Activated CD4-positive, alpha-beta T cell treated with anti-CD3 and anti-CD28 coated beads, Interleukin-2, amount 50 U/mL, for 1 hour (primary cell): ENCODE measurements at places on chromosomes 5 and 9.

DNA sequence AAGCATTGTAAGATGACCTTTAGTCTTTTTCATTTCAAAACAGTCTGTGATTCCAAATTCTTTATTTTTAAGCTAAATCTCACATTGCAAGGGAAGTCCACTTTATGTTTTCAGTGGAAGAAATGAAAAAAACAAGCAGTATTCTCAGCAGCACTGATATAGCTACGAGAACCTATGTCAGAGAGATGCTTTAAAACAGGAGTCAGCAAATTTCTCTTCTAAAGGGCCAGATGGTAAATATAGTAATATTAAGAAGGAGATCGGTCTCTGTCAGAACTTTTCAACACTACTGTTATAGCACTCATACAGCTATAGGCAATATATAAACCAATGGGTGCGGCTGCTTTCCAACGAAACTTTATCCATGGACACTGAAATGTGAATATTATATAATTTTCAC lies 18.7 kb downstream of the IL31RA start:
- no peak for DNase-seq

GRCh38 chr9:127162046-127162863 lies 39.8 kb upstream of the ANGPTL2 start:
- DNase-seq, result no peak

DNA sequence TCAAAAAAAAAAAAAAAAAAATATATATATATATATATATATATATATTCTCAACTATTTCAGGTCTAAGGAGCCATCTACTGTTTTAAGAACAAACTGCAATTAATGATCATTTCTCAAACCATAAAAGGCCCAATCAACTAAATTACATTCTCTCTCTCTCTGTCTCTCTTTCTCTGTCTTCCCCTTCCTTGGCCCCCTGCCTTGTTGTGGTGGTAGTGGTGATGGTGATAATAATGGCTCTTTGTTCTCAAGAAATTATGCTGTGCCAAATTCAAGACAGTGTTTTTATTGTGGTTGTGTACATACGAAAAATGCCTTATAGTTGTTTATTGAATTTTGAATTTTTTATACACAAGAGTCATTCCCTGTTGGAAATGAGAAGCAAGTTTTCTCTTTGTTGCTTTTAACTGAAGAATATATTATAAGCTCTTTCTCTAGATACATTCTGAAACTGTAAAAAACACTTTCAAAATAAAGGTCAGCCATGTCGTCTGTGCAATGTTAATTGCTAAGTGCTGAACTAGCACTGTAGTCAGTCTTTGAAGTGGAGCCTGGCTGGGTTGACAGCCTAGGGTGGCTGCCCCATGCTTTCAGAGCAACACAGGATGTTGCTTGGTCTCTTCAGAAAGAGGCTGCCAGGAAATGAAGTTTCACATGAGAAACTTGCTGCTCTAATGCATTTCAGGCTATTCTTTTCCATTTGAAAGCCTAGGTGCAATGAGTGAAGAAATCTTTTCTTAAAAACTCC lies 96.0 kb downstream of the HINT1 start:
- peak; percentile 42 for DNase-seq

DNA sequence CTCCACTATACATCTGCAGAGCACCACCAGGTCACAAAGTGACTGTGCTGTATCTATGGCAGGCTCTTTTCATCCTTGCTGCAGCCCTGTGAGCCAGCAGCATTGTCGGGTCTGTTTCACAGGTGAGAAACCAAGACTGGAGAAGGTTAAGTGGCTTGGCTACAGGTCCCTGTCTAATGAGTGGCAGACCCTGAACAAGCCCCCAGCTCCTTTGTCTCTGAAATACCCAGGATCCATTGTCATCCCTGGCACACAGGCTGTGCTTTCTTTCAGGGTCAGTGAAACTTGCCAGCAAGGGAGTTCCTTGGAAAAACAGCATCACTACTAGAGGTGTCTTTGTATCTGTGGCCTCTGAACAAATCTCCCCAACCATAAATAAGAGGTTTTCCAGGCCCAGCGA lies 27.6 kb upstream of the CXCL14 start:
- DNase-seq, result no peak

DNA sequence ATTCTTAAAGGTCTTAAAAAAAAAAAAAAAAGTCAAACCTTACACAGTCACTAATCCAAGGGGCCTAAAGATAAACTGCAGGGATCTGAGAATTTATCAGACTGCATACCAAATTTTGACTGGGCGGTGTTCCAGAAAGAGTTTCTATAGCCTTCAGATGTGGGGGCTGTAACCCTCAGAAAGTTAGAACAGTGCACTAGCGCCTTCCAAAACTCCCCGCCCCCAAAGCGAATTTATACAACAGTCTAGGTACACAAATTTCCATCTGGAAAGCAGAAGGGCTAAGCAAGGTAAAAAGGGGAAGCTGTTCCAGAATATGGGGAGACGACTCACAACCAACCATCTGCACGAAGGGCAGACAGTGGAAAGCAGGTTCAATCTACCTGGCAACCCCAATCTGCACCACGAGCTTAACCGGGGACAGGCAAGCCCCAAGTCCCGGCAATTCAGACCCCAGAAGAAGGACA lies 813 bp downstream of the ERMP1 start:
- no peak for DNase-seq

- DNase-seq, result no peak
Measured at GRCh38 chr5:83219495-83219894, 142.1 kb downstream of the XRCC4 start.

- DNase-seq, result no peak
Measured at GRCh38 chr5:139705191-139705590, 57.0 kb downstream of the CXXC5 start.

DNA sequence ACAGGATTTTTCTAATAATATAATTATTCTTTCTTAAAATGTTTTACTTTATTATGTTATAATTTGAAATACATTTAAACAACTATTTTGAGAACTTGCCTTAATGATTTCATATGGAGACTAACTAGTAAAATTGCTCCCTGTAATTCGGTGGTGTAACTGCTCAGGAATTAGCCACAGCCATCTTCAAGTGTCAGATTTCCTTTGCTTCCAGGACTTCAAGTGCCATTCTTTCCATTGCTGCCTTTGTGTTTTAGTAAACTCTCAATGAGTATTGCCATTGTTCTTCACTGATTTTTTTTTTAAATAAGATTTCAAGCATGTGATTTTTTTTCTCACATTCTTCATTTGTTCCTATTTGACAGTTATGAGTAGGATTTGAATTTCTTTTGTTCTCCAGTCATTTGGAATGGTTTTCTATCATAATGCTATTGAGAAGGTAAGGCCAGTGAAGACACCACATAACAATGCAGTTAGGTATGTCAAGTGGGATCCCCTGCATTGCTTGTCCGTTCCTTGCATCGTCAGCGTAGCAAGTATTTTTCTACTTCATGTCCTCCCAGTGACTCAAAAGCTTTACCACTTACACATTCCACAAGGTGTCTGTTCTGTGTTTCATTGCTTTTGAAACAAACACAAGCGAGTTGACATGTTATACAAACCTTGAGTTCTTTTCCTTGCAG lies 83.7 kb downstream of the LNPEP start:
- no peak for DNase-seq

DNA sequence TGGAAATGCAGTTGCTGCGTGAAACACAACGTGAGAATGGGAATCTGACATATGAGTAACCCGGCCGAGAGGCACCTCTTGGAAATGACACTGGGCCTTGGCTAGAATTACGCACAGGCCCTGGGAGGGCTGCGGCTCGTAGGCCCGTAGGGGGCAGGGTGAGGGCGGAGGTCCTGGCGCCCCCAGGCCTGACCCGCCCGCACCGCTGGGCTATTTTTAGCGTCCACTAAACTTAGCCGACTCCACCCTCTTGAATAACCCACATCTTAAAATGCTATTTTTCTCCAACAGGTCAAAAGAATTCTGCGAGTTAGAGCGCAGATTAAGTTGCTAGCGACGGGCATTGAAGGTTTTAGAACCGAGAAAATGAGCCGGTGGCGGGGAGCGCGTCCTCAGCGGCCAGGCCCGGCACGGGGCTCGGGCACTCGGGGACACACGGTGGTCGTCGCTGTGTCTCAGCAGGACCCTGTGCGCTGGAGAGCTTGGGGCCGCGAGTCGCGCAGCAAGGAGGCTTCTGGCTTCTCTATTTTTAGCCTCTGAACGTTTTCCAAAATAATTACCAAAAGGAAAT lies 168.5 kb downstream of the AUH start:
- DNase-seq, result peak; percentile 30

DNA sequence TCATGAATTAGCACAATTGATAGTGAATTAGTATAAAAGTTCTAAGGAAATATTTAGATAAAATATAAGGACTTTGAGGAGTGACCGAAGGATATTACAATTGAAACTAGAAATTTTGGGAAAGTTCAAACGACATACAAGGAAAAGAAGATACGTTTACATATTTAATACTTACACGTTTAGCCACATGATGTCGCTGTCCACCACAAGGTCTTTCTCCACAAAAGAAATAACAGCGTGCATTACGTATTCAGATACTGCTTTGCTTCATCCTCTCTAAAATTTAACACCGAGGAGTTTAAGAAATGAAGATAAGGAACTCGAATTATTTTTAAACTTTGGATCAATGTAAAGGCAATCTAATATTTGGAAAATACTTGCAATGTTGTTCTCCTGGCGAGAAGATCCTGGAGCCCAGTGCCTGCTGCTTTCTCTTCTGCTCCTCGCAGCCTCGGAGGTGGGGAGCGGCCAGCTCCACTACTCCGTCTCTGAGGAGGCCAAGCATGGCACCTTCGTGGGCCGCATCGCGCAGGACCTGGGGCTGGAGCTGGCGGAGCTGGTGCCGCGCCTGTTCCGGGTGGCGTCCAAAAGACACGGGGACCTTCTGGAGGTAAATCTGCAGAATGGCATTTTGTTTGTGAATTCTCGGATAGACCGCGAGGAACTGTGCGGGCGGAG lies at the start of gene PCDHA3:
Gene PCDHA3, plus strand, starts transcription at position 242 of the 678 bp plus-strand sequence.
- DNase-seq, result no peak

DNA sequence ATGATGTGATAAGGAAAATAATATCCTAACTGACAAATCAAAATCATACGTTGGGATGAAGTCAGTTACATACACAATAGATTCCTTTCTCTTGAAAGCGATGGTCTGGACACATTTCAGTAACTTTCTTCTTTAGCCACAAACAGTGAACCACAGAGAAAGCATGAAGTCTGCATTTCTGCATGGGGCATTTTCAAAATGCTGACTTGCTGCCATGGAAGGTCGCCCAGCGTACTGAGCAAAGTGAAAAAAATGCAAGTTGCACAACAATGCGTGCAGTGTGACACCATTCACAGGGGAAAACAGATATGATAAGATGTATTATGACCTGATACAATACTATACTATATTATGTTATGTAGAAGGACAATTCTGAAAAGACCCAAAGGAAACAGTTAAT lies 146.3 kb downstream of the SNX18 start:
- DNase-seq, result no peak

GRCh38 chr5:150052226-150052955 lies 34.0 kb downstream of the CSF1R start:
- no peak for DNase-seq

GRCh38 chr9:86838519-86839497 lies 108.5 kb downstream of the GAS1 start:
- DNase-seq, result no peak

DNA sequence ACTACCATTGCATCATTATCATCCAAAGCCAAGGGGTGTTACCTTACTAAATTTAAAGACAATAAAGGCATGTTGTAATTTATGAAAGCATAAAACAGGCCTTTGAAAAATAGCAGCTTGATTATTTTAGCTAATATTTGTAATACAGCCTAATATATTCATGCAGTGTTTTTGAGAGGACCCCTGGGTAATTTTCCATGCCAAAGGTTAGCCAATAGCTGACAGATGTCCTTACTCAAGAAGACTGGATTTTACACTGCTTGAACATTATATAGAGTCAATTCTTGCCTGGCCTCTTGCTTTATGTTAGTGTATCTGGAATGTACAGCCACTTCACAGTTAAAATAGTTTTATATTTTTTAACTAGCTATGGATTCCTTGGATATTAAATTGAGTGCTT lies 337.8 kb upstream of the PAPPA start:
- no peak for DNase-seq

DNA sequence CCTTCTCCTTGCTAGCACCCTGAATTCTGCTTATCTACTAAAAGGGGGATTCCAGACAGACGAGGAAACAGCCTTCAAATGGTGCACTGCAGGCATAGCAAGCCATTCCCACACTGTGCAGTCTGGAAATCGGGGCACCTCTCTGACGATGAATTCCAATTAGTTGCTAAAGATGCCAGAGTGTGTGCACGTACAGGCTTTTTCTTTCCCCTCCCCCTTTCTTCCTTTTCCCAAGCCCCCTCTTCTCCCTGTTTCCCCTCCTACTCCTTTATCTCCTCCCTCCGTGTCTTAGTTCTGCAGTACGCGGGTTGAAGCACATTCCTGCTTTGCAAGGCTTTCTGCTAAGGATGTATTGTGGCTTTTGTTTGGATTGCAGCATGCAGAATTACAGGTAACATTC lies at the start of gene GPR21:
Gene GPR21, plus strand, starts transcription at position 316 of the 400 bp plus-strand sequence. CDS start 900 bp downstream, outside the sequence.
- no peak for DNase-seq

GRCh38 chr9:104849023-104849422 lies 78.9 kb downstream of the ABCA1 start:
- DNase-seq, result no peak

DNA sequence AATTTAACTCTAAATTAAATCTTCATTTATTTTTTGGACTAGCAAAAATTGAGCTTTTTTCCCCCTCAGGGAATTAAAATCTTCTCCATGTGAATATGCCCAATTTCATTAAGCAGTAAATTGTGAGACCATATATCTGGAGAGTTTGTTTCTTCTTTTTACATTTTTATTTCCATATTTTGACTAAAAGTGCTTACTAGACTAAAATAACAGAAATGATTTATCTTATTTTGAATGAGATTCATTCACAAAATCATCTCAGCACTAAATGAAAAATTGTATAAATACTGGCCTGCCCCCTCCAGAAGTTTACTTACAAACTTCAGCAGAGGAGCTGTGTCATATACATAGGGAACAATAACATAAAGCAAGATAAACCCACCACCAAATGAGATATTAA lies 26.6 kb downstream of the MAPKAP1 start:
- no peak for DNase-seq

DNA sequence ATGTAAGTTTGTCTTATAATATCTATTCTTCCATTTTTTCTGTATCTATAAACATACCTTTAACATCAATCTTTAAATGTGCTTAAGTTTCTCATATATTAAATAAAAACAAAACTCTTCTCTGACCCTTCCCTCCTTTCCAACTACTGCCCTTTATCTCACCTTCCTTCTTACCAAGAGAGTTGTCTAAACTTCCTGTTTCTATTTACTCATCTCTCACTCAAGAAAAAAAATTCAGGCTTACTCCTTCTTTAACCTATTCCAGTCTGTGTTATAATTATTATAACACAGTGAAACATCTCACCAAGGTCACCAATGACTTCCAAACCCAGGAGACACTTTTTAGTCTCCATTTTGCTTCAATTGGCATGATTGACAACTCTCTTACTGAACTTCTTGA lies 140.9 kb downstream of the CCDC171 start:
- no peak for DNase-seq
